Activated naive CD8-positive, alpha-beta T cell treated with anti-CD3 and anti-CD28 coated beads, Interleukin-2, amount 10 ng/mL, durations not matched to agents 7 days and 5 days (primary cell): ENCODE measurements at places on chromosomes 12 and 14.
A peak's percentile ranks its signal among the peaks of the same experiment; 100 is the strongest.

GRCh38 chr14:59483363-59483762 lies 845 bp downstream of the L3HYPDH start:
- DNase-seq, result no peak

DNA sequence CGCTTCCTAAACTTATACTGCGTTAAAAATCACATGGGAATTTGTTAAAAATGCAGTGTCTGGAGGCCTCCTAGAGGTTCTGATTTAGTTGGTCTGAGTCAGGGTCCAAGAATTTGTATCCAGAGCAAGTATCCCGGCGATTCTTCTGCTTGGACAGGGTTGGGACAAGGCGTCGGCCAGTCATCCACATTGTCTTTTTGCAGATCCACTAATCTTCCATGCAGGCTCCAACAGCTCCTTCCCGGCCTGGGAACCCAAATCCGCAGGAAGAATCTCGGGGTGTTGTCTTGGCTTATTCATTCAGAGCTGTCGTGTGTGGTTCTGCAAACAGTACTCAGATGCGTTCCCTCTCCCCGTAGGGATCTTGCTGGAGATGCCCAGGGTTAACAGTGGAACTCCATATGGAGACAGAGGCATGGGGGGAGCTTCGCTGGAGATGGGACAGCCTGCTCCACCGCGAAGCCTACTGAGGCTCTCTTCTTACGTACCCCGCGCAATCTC lies 25.3 kb downstream of the GPRC5D start:
- no peak for DNase-seq

DNA sequence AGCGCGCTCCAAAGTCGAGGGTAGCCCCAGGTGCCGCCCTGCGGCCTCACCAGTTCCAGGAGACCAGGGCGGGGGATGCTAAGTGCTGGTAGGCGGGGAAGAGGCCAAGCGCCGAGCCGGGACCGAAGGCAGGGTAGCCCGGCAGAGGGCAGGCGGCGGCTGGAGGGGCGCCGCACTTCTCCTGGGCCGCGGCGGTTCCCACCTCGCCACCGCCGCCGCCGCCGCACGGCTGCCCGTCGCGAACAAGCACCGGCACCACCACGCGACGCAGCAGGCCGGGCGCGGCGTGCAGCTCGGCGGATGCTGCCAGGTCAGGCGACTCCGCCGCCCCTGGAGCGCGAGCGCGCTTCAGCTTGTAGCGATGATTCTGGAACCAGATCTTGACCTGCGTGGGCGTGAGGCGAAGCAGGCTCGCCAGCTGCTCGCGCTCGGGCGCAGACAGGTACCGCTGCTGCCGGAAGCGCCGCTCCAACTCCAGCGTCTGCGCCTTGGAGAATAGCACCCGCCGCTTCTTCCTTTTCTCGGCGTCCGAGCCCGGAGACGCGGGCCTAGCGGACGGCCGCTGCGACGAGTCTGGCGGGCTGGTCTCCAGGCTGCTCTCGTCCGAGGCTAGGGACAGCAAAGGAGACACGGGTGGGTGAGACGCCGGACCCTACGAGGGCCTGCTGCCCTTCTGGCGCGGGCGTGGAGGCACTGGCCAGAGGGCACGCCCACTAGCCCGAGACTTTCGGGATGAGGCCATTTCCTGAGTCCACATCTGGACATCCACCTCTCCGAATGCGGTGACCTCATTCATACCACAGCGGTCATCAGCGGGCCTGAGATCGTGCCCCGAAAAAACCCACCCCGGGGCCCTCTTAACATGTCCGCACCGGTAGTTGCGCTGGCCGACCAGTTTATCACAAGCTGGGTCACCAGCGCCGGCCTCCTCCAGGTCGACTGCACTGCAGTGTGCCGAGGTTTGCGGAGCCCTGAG lies 1.3 kb downstream of the NKX2-8 start:
- DNase-seq, result peak; percentile 38

DNA sequence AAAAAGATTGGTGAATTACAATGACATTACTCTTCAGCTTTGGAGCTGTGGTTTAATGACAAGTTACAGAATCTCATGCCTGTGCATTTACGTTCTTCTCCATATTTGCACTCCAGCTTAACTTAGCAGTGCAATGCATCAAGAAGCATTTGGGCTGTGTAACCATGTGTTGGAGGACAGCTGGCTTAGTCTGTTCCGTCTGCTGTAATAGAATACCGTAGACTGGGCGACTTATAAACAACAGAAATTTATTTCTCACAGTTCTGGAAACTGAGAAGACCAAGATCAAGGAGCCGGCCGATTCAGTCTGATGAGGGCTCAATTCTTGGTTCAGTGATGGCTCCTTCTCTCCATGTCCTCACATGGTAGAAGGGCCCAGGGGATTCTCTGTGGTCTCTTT lies 943.5 kb downstream of the BCL11B start:
- DNase-seq, result no peak

DNA sequence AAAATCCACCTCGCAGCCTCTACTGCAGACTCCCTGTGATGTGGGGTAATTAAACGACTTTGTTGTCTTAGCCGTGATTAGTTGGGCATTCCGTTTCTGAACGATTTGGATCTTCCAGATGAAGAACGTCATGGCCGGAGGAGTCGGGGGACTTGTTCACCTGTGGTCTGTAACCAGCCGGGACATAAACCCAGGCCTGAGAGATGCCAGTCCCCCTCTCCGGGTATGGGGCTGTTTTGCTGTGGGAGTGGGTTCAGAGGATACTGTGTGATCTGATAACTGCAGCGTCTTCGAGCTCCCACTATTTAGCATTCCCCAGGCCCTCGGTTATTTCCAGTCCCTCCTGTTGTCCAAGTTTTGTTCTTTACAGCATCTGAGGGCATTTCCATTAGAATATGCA lies 96.1 kb downstream of the PIWIL1 start:
- DNase-seq, result no peak
